ENCODE measurements at places on chromosomes 6 and 20.
A peak's percentile ranks its signal among the peaks of the same experiment; 100 is the strongest.

DNA sequence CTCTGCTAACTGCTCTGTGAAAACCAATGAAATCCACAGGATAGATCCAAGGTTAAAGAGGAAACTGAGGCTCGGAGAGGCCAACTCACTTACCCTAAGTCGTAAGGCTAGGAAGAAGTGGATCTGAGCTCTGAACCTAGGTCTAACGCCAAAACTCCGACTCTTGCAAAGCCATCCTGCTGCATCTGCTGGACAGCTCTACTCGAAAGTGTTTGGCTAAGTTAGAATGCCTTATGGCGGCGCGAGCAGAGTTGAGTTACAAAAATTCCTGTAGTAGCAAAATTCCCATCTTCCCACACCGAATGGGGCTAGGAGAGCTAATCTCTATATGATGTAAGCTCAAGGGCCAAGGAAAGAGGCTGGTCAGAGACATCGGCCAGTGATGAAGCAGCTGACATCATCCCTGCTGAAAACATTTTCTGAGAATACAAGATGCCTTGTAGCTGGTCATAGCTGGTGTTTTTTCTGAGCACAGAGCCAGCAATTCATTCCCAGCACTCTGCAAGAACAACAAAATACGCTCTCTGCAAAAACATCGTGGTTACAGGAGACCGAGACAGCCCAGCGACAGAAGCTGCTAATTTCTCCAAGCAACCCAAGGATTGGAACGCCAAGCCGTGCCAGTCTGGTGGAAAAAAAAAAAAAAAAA, 1.8 kb downstream of the SPATA2 start:
- DNase-seq: no peak

GRCh38 chr6:52076791-52077179, 10.6 kb downstream of the PKHD1 start:
- DNase-seq: no peak

- DNase-seq: no peak
Measured at GRCh38 chr20:4476903-4477500, 244.7 kb upstream of the PRND start.

DNA sequence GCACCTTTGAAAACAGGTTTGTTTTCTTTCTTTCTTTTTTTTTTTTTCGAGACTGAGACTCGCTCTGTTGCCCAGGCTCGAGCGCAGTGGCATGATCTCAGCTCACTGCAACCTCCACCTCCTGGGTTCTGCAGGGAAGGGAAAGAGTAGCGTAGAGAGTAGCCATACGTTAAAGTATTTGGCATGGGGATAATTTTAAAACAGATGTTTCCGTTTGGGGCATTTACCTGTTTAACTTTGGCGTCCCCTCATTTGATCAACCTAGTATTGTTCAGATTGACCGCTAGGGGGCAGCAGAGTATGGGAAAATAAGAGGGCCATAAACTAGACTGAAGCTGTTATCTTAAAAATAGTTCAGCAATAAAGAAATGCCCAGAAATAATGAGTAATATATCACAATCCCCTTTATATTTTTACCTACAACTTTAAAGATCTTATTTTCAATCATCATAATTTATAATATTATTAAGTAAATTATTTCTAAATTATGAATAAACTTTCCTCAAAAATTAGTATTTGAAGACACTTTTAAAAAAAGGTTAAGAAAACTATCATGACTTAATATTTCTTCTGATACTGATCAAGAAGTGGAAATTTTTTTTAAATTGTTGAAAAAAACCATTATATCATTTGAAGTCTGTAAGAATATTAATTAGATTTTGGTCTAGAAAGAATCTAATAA, 7.6 kb upstream of the TAAR9 start:
- DNase-seq: peak; percentile 55

DNA sequence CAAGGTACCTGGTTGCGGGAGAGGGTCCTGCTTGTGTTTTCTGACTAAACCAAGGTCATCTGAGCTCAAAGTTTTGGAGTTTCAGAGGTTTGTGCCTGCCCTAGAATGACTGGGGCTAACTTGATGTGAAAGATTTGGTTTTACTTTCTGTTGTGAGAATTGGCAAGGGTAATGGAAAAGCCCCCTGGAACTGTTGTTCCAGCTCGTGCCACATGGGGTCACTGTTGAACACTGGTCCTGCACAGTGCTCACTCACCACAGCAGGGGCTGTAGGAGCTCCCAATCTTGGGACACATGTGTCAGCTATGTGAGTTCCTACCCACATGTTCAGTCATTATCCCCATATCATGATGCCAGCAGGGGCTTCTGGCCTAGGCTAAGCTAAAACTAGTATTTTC, 6.5 kb downstream of the TGM6 start:
- DNase-seq: peak; percentile 60

GRCh38 chr20:58453391-58453790, 61.8 kb downstream of the APCDD1L start:
- no peak for DNase-seq

- DNase-seq: no peak
Measured at GRCh38 chr6:127195833-127196232, 70.8 kb upstream of the RNF146 start.

DNA sequence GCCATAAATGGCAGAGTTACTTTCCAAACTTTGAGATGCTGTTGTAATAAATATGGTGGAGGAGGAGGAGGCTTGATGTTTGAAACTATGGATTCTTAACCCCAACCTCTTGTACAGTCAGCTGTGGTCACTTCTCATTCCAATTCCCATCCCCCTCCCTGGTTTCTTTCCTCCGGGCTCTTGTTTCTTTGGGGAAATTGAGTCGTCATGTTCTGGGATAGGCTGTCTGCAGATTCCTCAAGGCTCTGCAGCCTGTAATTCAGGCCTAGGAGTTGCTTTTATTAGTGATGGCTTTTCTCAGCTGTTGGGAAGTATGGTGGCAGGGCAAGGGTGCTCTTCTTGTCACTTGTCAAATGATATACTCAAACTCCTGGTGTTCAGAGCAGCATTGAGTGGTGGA, 2.6 kb downstream of the PTK7 start:
- DNase-seq: no peak

GRCh38 chr6:32108094-32108627, 977 bp downstream of the TNXB start:
- no peak for DNase-seq

DNA sequence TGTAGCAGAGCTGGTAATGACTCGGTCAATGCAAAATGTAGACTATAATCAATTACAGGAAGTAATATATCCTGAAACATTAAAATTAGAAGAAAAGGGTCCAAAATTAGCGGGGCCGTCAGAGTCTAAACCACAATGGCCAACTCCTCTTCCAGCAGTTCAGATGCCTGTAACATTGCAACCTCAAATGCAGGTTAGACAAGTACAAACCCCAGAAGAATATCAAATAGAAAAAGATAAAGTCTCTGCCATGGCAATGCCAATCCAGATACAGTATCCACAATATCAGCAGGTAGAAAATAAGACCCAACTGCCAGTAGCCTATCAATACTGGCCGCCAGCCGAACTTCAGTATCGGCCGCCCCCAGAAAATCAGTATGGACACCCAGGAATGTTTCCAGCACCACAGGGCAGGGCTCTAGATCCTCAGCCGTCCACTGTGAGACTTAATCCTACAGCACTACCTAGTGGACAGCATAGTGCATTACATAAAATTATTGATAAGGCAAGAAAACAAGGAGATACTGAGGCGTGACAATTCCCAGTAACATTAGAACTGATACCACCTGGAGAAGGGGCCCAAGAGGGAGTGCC, 158.4 kb downstream of the GPX5 start:
- no peak for DNase-seq

GRCh38 chr6:139852488-139853140, 478.2 kb upstream of the CITED2 start:
- DNase-seq: no peak

GRCh38 chr6:31556307-31556706, 8.9 kb downstream of the NFKBIL1 start:
- DNase-seq: no peak

DNA sequence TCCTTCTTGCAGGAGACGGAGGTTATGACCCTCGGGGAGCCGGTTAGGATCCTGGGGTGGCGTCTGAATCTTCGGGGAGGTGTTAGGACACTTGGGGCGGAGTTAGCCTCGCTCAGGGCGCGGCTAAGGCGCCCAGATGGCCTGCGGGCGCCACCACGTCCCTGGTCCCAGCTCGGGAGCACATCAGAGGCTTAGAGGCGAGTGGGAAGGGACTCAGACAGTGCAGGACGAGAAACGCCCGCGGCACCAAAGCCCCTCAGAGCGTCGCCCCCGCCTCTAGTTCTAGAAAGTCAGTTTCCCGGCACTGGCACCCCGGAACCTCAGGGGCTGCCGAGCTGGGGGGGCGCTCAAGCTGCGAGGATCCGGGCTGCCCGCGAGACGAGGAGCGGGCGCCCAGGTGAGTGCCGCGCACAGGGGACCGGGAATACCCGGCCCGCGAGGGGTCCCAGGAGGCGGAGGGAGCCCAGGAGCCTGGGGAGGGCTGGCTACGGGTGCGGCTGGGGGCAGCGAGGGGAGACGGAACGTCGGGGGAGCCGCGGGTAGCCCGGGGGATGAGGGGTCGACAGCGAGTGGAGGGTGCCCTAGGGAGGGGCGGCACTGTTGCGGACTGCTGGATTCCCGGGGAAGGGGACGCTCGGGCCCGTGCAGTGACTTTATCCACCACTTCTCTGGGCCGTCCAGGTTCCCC, at the start of gene HCK:
Gene HCK (plus strand): TSS at position 153 of the 688 bp plus-strand sequence.
- peak; percentile 3 for DNase-seq

- no peak for DNase-seq
Measured at GRCh38 chr6:4670290-4670689, 105.9 kb upstream of the CDYL start.

DNA sequence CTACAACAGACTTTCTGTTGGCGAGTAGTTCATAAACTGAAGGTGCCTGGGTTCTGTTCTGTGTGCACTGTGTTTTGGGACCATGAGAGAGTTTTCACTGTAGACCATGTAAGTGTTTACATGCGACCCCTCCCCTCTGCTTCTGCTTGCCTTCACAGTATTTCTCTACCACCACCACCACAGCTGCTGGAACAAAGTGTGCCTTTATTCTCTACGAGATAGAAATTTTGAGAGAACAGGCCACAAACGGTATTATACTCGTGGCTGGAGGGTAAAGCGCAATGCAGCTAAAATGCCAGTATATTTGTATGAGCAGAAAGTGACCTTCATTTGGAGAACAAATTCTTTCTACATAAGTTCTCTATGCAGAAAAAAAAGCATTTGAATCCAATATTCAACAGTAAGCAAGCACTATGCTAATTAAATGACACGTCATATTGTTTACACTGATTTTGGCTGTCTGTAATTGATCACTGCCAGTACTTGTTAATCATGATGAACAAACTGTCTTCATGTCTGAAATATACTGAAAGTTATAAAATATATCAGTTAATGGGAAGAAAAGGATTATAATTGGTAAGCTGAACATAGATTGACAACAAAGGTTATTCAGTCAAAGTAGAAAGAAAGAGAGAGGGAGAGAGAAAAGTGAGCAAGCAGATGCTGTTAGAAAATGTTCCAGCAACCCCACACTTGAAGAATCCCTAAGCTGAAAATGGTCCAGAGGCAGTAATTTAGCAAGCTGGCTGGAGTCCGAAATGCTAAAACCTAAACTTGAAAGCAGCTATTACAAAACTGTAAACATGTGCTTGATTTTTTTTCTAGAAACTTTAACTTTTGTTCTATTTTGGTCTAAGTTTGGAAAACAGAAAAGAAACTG, 8.8 kb downstream of the CLDN20 start:
- DNase-seq: no peak

- no peak for DNase-seq
Measured at GRCh38 chr6:168121303-168121665, 42.3 kb upstream of the FRMD1 start.

DNA sequence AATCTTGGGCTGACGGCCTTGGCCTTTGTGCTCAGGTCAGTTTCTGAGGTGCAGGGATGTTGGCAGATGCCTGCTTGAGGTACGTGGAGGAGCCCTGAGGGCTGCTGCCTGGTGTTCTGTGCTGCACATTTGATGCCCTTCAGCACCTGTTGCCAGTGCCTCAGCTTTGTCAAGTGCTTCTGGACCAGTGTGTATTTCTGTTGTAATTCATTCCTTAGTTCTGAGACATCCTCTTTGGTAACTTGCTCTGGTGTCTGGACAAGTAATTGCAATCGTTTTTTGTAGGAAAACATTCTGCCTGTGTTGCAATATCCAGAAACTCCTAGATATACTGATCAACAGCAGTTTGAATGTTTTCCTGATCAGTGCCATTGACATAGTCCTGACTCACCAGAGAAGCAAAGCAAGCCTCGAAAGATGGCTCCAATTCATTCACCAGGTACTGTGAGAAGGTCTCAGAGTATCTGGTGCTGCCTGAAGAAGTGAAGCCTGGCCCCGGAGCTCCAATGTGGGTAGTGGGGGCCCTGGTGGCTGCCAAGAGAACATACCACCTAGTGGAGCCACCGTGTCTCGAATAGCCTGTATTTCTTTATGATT, 26.7 kb downstream of the ZNF337 start:
- no peak for DNase-seq

DNA sequence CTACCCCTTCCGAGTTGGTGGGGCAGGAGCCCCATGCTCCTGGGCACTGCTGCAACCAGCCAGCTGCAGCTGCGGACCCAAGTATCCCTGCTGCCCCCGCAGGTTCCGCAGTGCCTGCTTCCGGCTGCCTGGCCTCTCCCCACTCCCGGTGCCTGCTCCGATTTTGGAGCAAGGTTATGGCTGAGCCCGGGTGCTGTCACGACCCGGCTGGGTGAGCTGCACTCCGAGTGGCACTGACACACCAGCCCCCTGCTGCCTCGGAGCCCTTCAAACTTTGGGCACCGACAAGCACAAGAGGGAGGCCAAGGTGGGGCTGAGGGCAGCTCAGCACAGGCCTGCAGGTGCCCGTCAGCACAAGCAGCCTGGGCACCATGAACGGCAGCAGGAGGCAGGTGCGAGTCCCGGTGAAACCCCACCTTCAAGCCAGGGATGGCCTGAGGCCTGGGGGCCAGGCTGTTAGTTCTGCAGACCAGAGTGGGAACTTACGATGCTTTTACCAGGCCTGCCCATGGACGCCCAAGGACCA, 25.9 kb upstream of the HACE1 start:
- no peak for DNase-seq

DNA sequence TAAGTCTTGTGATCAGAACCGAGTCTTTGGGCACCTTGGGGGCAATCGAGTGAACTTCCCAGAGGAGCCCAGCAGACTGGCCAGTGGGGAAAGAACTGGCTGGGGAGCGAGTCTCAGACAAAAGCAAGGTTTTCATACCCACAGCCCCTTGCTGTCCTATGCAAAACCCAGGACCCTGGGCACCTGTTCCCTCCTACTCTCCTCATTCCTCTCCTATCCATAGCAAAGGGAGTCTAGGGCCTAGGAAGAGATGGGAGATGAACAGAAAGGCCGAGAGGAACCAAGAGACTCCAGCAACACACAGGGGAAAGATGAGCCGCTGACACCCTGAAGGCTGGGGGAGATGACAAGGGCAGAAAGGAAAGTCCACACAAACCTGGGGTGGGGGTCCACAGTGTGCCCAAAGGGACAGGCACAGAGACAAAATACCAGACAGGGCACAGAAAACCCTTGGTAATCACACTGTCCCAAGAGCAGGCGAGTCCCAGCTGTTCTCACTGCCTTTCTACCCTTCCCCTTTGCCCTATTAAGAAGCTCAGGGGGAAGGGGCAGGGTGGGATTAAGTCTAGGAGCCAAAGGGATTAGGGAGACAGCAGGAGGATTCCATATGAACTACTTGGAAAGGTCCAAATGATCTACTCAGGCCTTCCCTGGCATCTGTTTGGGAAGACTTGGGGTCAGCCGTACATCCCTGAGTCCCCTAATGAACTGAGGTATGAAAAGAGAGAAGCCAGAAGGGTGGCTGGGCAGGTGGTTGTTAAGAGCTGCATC, 6.5 kb downstream of the PPP1R18 start:
- DNase-seq: peak; percentile 6

All from stimulated activated CD4-positive, alpha-beta T cell treated with anti-CD3 and anti-CD28 coated beads, Interleukin-4, amount 100 ng/mL, for 1 hour (primary cell).